ENCODE measurements at places on chromosomes 16 and 17.

DNA sequence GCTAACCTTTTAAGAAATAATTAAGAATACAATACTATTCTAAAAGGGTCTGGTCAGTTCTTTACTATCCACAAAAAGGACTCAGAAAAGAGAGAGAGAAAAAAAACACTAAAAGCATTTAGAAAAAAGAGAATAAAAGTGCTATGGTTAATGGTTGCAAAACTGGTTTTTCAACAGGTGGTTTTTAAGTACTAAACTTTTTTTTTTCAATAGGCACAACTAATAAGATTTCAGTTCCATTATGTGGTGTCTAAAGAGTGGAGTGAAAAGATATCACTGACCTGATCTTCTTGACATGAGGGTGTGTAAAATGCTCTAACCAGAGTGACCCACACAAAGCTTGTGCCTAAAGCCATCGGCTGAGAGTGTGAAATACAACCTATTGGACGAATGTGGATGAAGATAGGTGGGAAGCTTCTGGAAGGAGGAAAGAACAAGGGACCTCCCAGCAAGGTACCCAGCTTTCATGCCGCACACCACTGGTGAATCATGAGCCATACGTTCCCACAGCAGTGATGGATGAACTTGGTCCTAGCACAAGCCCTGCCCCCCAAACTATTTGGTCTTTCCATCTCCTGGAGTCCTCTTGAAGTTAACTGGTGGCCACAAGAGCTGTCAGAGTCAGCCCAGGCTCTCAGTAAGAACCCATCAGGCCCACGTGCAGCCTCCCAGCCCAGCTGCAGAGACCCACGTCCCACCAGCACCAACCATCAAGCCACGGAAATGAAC lies 103.0 kb downstream of the ZFHX3 start:
- DNase-seq, result no peak

DNA sequence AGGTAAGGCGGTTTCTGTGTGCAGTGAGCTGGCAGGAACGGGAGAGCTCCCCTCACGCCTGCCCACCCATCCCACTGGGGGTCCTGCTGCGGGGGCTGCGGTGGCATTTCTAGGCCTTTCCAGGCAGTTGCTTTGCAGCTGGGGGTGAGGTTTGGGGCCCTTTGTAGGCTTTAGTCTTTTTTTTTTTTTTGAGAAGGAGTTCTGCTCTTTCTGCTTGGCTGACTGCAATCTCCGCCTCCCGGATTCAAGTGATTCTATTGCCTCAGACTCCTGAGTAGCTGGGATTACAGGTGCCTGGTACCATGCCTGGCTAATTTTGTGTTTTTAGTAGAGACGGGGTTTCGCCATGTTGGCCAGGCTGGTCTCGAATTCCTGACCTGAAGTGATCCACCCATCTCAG lies 11.1 kb downstream of the TSC2 start:
- no peak for DNase-seq

DNA sequence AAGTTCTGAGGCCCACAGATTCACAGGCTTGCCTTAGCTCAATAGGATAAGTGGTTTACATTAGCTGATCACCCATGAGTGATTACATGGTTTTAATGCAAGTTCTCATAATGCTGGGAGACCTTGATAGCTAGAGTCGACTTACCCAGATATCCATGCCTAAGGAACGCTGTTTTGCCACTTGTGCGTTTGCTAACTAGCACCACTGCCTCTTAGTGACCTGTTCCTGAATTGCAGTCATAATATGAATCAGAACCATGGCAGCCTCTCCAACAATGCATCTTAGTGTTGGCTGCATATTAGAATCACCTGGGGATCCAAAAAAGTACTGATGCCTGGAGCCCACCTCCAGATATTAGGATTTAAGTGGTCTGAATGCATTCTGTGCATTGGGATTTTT lies 251.1 kb upstream of the CDH5 start:
- DNase-seq, result no peak

- DNase-seq, result no peak
Measured at GRCh38 chr17:48912476-48912875, 4.3 kb downstream of the UBE2Z start.

GRCh38 chr16:71412270-71413160 lies 29.3 kb downstream of the TLE7 start:
- peak; percentile 42 for DNase-seq

GRCh38 chr16:69917739-69918138 lies 33.4 kb upstream of the CLEC18A start:
- DNase-seq, result no peak
